Common myeloid progenitor, CD34-positive (primary cell): ENCODE measurements at places on chromosomes 3 and 15.

- DNase-seq = no peak
Observed at GRCh38 chr3:46713898-46714552, 3.6 kb downstream of the PRSS50 start.

DNA sequence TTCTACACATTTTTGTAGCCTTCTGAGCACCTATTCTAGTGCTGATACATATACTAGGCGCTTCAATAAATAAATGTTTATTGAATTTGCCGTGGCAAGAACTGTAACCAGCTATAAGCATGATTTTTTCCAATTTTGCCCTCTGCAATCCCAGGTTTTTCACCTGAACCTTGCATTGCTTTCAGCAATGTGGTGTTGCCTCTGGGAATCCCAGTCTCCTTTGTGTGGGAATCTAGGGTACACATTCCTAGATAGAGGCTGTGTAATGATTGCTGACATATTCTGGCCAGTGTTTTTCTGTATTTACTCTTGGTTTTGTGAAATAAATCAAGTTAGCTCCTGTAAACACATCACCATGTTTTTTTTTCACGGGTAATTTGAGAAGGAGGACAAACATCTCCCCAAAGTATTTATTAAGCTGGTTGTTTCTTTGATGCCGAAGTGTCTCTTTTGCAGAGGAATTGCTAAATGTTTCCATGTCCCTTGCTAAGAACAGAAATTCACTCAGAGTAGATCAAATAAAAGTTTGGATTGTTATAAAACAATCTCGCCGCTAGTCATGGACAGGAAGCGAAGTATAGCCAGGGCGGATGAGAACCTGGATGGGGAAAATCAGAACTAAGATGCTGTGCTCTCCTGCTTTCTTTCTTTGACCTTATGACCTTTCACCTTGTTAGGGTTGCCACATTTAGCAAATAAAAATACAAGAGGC lies 1.2 kb downstream of the CFAP91 start:
- DNase-seq = no peak

- DNase-seq = no peak
Observed at GRCh38 chr3:52093756-52094545, 37.6 kb upstream of the DUSP7 start.

DNA sequence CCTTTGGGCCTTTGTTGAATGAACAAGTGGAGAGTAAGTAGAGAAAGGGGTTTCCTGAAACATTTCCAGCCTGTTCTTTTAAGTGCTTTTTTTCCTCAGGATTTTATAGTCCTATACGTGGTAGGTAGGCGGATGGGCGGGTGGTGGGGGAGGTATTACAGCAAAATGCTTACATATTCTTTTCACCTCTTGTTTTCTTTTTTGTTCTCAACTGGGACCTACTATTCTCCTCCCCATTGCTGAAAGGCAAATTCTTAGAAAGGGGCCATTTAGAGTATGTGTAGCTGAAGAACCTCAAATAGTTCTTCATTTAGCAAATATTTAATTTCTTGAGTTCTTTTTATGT lies 135.8 kb downstream of the FNDC3B start:
- no peak for DNase-seq

GRCh38 chr3:47475029-47475569 lies 642 bp downstream of the SCAP start:
- no peak for DNase-seq

DNA sequence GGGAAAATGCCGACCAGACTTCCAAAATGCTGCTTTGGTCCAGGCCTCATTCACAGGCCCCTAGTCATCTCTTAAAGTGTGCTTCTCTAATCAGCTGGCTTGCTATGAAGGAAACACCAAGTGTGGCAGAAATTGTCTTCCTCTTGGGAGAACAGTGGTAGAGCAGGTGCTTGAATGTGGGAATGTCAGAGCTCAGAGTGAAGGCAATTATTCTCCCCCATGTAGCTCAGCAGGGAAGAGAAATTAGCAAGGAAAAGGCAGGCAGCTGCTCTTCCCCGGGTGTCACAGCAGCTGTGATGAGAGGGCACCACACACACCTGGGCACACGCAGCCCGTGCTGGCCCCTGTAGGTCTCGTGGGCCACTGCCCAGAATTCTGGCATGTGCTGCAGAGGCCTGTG lies 358.5 kb downstream of the WDR72 start:
- DNase-seq = no peak

- no peak for DNase-seq
Observed at GRCh38 chr15:88654430-88655102, 15.8 kb downstream of the ISG20 start.
